A549 treated with DMSO at 1 μM for 4 hours (cell line): ENCODE measurements at places on chromosomes 3 and 15. TPM values are rescaled to one million over a fixed set of nuclear protein-coding genes. Genes with fewer than 3 reads are reported as not detected.

NR1I2 gene
- total RNA-seq, result not detected in 5 replicates

SOX2 gene
- total RNA-seq, result 0.75 to 1.2 TPM (median 1.0 TPM) in 5 replicates

NEIL1 gene
- 0.80 to 2.9 TPM (median 2.7 TPM) in 5 replicates for total RNA-seq

NIPA2 gene
- 85.8 to 120 TPM (median 115 TPM) in 5 replicates for total RNA-seq

GATM gene
- 2.3 to 3.1 TPM (median 2.5 TPM) in 5 replicates for total RNA-seq

NR1D2 gene
- total RNA-seq, result 6.2 to 8.6 TPM (median 7.3 TPM) in 5 replicates

VEPH1 gene
- 0.07 to 0.14 TPM (median 0.07 TPM) in 3 of 5 replicates, not detected in the others for total RNA-seq

PRR23A gene
- not detected in 5 replicates for total RNA-seq

ASB14 gene
- total RNA-seq, result not detected in 5 replicates

CACNA2D3 gene
- 0.03 to 0.05 TPM (median 0.05 TPM) in 3 of 5 replicates, not detected in the others for total RNA-seq

TICRR gene
- 12.9 to 16.4 TPM (median 14.2 TPM) in 5 replicates for total RNA-seq

SCG5 gene
- 1.6 to 3.7 TPM (median 2.2 TPM) in 5 replicates for total RNA-seq

DNAH12 gene
- 0.07 to 0.12 TPM (median 0.09 TPM) in 4 of 5 replicates, not detected in the other for total RNA-seq

NIT2 gene
- 75.0 to 96.6 TPM (median 87.2 TPM) in 5 replicates for total RNA-seq

MBNL1 gene
- 48.2 to 68.7 TPM (median 66.3 TPM) in 5 replicates for total RNA-seq

CCDC54 gene
- total RNA-seq, result not detected in 5 replicates

DCP1A gene
- 7.4 to 9.4 TPM (median 8.5 TPM) in 5 replicates for total RNA-seq

GRAMD1C gene
- 0.31 to 1.4 TPM (median 0.71 TPM) in 5 replicates for total RNA-seq

ULK3 gene
- total RNA-seq, result 28.2 to 50.1 TPM (median 34.5 TPM) in 5 replicates

SH2D7 gene
- total RNA-seq, result not detected in 5 replicates

LRRN1 gene
- total RNA-seq, result not detected in 5 replicates

SPPL2A gene
- total RNA-seq, result 81.9 to 114 TPM (median 111 TPM) in 5 replicates

PCLAF gene
- 154 to 240 TPM (median 163 TPM) in 5 replicates for total RNA-seq

CCK gene
- total RNA-seq, result 1.4 to 2.2 TPM (median 1.6 TPM) in 5 replicates

FHIT gene
- total RNA-seq, result 0.48 to 1.0 TPM (median 0.78 TPM) in 5 replicates

ANKUB1 gene
- not detected in 5 replicates for total RNA-seq

GCSAM gene
- not detected in 5 replicates for total RNA-seq

KNG1 gene
- 0.17 TPM in 1 of 5 replicates, not detected in the others for total RNA-seq

CYP1A1 gene
- total RNA-seq, result 1.3 to 3.1 TPM (median 1.8 TPM) in 5 replicates

TLR9 gene
- total RNA-seq, result 0.06 TPM in 1 of 5 replicates, not detected in the others

VPS13C gene
- total RNA-seq, result 8.1 to 14.1 TPM (median 12.0 TPM) in 5 replicates

ISG20 gene
- 38.7 to 47.1 TPM (median 41.0 TPM) in 5 replicates for total RNA-seq

SLC12A1 gene
- total RNA-seq, result not detected in 5 replicates

LMAN1L gene
- not detected in 5 replicates for total RNA-seq

ZPLD1 gene
- 0.04 to 0.07 TPM (median 0.06 TPM) in 4 of 5 replicates, not detected in the other for total RNA-seq

CPNE4 gene
- 1.8 to 5.8 TPM (median 5.0 TPM) in 5 replicates for total RNA-seq

CYP8B1 gene
- not detected in 5 replicates for total RNA-seq

ACKR4 gene
- 0.03 TPM in 1 of 5 replicates, not detected in the others for total RNA-seq

MKRN3 gene
- total RNA-seq, result 2.2 to 3.6 TPM (median 2.8 TPM) in 5 replicates

MITF gene
- 7.2 to 12.4 TPM (median 8.5 TPM) in 5 replicates for total RNA-seq

TERC gene
- total RNA-seq, result 0.93 TPM in 1 of 5 replicates, not detected in the others

GOLGA6L10 gene
- 0.43 to 0.74 TPM (median 0.69 TPM) in 5 replicates for total RNA-seq

GRK7 gene
- total RNA-seq, result 0.02 TPM in 1 of 5 replicates, not detected in the others

THSD4 gene
- total RNA-seq, result 18.0 to 26.1 TPM (median 22.0 TPM) in 5 replicates

TRPM7 gene
- 25.0 to 29.7 TPM (median 27.6 TPM) in 5 replicates for total RNA-seq

TASOR gene
- total RNA-seq, result 18.3 to 27.2 TPM (median 26.6 TPM) in 5 replicates

TTLL13 gene
- 0.14 to 0.16 TPM (median 0.15 TPM) in 4 of 5 replicates, not detected in the other for total RNA-seq

SATB1 gene
- 0.05 to 0.09 TPM in 2 of 5 replicates, not detected in the others for total RNA-seq

MYEF2 gene
- 13.2 to 19.2 TPM (median 17.3 TPM) in 5 replicates for total RNA-seq

LRRC2 gene
- total RNA-seq, result 0.04 TPM in 1 of 5 replicates, not detected in the others
